Neural crest cell (in vitro differentiated cells): ENCODE measurements at places on chromosomes 6 and 20.

DNA sequence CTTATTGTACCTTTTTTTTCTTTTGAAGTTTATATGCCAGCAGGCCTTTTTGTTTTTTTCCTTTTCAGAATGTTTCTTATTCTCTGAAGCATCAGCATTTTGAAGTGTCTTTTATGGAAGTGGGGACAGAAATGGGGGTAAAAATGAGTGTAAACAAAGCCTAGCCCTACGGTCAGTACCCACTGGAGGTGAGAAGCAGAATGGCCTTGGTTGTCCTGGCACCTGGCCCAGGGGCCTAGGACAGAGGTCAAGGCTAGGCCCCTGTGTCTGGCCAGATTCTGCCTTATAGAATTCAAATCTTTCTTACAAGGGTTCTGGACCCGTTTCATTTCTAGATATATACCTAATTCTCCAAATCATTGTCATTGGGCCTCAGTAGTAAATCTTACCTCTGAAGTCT lies 3.5 kb upstream of the C6orf163 start:
- no peak for DNase-seq

- DNase-seq: no peak
These were observed 106.8 kb upstream of the MLN start for GRCh38 chr6:33910594-33910993.

GRCh38 chr6:17417817-17418216 lies 24.4 kb downstream of the CAP2 start:
- DNase-seq: no peak

DNA sequence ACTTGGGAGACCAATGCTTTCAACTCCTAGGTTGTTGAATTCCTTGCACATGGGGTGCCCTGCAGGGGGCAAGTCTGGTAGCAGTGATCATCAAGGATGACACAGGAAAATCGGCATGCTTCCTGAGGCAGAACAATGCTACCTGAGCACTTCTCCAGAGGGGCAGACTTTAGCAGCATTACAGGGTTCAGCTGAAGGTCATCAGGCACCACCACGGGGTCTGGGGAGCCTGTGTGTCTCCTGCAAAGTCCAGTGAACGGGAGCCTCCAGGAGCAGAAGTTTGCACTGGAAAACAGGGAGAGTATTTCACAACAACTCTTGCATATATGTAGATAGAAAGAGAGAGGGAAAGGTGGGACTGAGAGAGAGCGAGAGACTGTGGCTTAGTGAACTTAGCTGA lies 10.2 kb downstream of the VSX1 start:
- DNase-seq: no peak
